ENCODE measurements at places on chromosomes 1 and 21.

DNA sequence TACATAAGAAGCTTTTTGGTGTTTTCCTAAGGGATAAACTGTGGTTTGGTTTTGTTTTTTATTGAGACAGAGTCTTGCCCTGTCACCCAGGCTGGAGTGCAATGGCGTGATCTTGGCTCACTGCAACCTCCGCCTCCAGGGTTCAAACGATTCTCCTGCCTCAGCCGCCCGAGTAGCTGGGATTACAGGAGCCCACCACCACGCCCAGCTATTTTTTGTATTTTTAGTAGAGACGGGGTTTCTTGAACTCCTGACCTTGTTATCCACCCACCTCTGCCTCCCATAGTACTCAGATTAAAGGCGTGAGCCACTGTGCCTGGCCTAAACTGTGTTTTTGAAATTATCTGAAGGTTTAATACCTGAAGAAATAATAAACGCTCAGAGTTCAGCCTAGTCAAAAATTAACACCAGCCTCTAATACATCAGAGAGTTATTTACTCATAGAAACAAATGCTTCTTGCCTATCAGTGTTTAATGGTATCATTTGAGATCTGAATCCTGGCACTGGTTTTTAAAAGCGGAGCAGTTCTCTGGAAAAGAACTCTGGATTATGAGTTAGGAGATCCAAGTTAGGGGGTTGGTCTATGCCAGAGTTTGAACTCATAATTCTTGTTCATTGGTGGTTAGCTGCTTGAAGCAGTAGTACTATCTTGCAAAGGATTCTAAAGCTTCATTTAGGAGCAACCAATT, 28.7 kb downstream of the ARID4B start:
- DNase-seq: no peak

DNA sequence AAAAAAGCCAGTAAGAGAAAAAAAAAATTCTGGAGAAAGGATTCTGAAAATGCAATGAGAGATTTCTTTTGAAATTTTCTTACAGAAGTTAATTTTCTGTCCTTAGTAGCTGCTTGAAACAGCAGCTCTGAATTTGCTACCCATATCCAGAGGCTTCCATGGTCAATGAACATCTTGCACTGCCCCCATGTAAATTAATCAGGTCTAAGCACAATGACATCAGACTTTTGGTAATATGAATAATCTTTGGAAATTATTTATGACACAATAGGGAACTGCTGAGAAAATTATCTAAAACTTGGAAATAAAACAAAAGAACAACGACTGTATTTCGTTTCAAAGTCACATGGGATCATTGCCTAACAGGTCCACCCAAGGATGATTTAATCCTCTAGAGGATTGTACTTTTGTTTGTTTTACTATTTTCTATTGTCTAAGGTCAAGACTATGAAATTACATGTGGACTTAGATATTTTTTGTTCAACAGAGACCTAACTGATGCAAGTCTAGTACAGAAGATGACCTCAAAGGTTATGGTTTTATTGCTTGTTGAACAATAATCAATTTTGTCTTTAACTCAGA, 312.1 kb downstream of the BACH1 start:
- no peak for DNase-seq

DNA sequence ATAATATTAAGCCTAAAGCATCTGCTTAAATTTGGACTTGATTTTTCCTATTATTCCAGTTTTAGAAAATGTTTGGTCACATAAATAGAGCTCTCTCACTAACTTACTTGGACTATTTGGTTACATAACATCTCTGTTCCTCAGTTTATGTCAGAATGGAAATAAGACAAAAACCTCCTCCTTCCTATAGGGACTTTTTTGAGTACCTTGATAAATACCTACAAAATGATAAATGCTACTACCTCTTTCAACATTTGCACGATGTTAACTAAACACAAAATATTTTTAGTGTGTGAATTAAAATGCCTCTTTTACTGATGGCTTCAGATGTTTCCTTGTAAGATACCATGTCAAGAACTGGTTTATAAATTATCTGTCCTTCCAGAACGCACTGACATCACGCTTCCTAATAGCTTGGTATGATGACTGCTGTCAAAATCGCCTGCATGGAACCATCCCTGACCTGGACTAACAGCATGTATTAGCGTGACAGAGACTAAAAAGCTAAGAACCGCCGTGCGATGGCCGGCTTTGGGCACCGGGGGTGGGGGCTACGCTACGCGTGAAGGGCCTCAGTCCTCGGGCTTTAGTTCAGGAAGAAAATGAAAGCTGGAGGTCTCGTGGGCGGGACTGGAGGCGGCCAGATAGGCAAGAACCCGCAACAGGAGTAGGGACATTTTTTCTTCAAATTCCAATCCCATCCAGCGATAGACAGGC, 133.2 kb upstream of the BARHL2 start:
- DNase-seq: no peak

- DNase-seq: no peak
Measured at GRCh38 chr1:236645016-236645680, 40.8 kb upstream of the HEATR1 start.

- DNase-seq: no peak
Measured at GRCh38 chr1:185376840-185377635, 60.0 kb upstream of the IVNS1ABP start.

- DNase-seq: no peak
Measured at GRCh38 chr1:107450899-107451664, 310.2 kb downstream of the NTNG1 start.

- no peak for DNase-seq
Measured at GRCh38 chr1:8408151-8408839, 90.4 kb downstream of the SLC45A1 start.

GRCh38 chr1:226731257-226731893, 7.7 kb downstream of the ITPKB start:
- DNase-seq: no peak

GRCh38 chr1:183872403-183872802, 67.5 kb downstream of the RGL1 start:
- no peak for DNase-seq

GRCh38 chr1:201754353-201754752, 74.6 kb upstream of the IPO9 start:
- DNase-seq: no peak

DNA sequence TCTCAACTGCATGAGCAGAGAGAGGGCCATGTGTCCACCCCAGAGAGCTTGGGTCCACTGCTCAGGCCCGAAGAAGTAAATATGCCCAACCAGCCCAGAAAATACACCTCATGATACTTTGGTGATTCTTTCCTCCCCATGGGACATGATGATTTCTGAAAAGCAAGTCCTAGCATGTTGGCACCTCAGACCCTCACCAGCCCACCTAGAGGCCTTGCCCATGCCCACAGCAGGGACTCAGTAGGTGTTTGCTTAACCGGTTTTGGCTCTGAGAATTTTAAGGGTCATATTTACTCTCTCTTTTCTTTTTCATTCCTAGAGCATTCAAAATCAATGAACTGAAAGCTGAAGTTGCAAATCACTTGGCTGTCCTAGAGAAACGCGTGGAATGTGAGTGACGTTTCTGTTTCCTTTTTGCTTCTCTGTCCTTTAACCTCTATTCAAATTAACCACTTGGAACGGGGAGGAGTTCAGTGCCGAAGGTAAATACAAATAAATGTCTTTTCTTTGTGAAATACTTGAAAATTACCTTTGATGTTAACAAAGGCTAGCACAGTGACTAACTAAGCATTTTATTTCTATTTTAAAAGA, 79.7 kb downstream of the PDE9A start:
- DNase-seq: no peak

- DNase-seq: no peak
Measured at GRCh38 chr1:209662879-209663327, 10.7 kb upstream of the LAMB3 start.

DNA sequence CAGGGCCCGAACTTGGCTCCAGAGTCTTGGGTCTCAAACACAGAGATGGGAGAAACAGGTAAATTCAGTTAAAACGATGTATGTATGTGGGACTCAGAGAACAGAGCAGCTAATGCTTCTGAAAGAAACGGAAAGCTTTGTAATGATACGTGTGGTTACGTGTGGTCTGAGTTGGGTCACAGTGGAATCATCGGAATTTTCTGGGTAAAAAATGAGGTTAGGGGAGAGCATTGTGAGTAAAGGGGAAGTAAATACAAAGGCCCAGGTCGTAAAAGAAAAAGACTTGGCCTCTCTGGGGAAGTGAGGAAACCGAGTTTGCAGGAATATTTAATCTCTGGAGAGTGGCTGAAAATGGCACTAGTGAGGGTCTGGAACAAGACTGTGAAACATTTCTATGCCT, 8.3 kb downstream of the NHLH2 start:
- DNase-seq: no peak

DNA sequence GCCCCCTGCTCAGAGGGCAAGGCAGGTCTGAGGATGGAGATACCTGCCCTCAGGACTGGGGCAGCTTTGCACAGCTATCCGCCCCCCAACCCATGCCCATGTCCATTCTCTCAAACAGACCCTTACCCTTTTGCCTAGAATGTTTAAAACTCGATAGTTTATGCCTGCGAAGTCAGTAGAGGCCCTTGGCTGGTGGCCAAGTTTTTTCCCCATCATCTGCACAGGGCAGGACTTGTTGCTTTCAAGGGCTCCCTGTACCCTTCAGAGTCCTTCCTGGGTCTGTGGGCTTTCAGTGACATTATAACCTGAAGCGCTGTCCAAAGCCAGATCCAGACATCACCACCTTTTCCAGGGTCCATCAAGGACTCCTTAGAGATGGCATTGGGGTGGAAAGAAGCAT, 148.7 kb upstream of the ZNF644 start:
- no peak for DNase-seq

DNA sequence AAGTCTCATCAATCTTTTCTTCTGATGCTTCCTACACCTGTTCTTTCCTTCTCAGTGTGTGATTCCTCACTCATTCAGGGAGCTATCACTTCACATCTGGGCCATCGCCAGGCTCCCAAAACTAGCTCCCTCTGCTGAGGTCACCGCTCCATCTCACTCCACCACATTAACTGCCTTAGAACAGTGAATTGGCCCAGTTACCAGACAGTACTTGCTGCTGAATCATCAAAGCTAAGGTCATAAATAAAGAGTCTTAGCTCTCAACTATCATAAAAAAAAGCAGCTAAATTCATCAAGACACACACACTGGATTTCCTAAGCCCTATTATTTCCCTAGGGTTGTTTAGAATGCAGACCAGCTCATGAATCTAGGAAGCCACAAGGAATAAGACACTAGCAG, 18.8 kb upstream of the SRM start:
- no peak for DNase-seq

DNA sequence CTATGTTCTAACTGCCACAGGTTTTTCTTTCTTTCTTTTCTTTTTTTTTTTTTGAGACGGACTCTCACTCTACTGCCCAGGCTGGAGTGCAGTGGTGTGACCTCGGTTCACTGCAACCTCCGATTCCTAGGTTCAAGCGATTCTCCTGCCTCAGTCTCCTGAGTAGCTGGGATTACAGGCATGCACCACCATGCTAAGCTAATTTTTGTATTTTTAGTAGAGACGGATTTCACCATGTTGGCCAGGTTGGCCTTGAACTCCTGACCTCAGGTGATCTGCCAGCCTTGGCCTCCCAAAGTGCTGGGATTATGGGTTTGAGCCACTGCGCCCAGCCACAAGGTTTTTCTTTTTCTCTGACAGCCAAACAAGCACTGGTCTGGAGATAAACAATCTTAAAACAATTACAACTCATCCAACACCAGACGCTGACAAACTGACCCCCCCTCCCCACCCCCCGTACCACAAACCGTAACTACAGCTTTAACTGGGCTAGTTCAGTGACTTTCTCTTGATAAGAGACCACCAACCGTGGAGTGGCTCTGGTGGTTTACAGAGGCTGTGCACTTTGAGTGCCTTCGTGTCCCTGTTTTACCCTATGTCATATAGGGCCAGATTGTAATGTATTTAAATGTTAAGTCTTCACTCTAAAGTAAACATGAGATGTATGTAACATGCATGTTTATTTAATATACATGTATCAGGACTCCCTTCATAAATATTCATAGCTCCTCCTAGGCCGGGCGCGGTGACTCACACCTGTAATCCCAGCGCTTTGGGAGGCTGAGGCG, 19.5 kb upstream of the PUM1 start:
- no peak for DNase-seq

GRCh38 chr21:27703791-27704190, 736.9 kb upstream of the ADAMTS5 start:
- DNase-seq: no peak

- no peak for DNase-seq
Measured at GRCh38 chr1:66450043-66450514, 83.9 kb upstream of the SGIP1 start.

GRCh38 chr1:18190598-18190997, 83.0 kb downstream of the IGSF21 start:
- DNase-seq: no peak

- peak; percentile 37 for DNase-seq
Measured at GRCh38 chr21:45078877-45079281, 4.5 kb downstream of the ADARB1 start.

DNA sequence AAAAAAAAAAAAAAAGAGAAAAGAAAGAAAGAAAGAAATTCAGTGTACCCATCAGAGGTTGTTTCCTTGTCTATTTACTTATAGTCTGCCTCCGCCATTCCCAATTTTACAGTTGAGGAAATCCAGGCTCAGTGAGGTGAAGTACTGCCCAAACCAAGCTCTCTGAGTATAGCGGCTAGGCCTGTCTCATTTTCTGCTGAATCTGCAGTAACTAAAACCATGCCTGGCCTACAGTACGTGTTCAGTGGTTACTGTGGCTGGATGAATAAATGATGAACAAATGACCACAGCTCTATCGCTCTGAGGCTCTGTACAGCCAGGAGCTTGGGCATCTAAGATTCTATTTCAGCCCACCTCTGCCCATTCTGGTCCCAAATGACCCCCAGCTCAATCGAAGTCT, 24.3 kb downstream of the RAP1GAP start:
- no peak for DNase-seq

GRCh38 chr1:237219751-237220642, 178.0 kb downstream of the RYR2 start:
- no peak for DNase-seq

- DNase-seq: no peak
Measured at GRCh38 chr1:39671433-39671792, 494 bp downstream of the NT5C1A start.

- no peak for DNase-seq
Measured at GRCh38 chr1:225527575-225527974, 99.7 kb upstream of the LBR start.

DNA sequence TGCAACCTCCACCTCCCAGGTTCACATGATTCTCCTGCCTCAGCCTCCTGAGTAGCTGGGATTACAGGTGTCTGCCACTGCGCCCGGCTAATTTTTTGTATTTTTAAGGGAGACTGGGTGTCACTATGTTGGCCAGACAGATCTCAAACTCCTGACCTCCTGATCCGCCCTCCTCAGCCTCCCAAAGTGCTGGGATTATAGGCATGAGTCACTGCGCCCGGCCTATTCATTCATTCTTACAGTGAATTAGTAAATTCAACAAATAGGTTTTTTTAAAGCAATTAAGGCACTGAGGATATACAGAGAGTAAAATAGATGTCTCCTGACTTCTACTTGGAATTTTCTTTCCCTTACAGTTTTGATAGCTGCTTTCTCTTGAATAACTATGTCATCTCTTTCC, 43.5 kb downstream of the CDC42 start:
- no peak for DNase-seq

DNA sequence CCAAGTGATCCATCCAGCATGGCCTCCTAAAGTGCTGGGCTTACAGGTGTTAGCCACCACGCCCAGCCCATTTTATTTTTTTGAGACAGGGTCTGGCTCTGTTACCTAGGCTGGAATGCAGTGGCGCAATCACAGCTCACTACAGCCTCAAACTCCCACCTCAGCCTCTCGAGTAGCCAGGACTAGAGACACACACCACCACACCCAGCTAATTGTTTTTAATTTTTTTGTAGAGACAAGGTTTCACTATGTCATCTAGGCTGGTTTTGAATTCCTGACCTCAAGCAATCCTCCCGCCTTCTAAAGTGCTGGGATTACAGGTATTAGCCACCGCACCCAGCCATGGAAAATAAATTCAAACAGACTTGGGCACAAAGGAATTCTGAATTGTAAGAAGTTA, 31.9 kb downstream of the PUM1 start:
- no peak for DNase-seq

All from stimulated activated CD4-positive, alpha-beta T cell treated with anti-CD3 and anti-CD28 coated beads, Interleukin-4, amount 100 ng/mL, for 48 hours (primary cell).